ENCODE measurements at places on chromosomes 7 and 10. TPM values are rescaled to one million over a fixed set of nuclear protein-coding genes. Genes with fewer than 3 reads are reported as not detected.

Gene ATP6V1F
- 162 TPM for total RNA-seq

Gene PON3
- total RNA-seq: 15.0 TPM

Gene R3HCC1L
- 16.7 TPM for total RNA-seq

Gene WASHC2A
- 73.1 TPM for total RNA-seq

Gene AKR1C8
- not detected for total RNA-seq

Gene DHTKD1
- total RNA-seq: 61.4 TPM

Gene TRIM73
- 0.86 TPM for total RNA-seq

Gene SPDYE5
- not detected for total RNA-seq

- DNase-seq: no peak
These were observed 173.5 kb downstream of the KCNMA1 start for GRCh38 chr10:77463967-77464745.

DNA sequence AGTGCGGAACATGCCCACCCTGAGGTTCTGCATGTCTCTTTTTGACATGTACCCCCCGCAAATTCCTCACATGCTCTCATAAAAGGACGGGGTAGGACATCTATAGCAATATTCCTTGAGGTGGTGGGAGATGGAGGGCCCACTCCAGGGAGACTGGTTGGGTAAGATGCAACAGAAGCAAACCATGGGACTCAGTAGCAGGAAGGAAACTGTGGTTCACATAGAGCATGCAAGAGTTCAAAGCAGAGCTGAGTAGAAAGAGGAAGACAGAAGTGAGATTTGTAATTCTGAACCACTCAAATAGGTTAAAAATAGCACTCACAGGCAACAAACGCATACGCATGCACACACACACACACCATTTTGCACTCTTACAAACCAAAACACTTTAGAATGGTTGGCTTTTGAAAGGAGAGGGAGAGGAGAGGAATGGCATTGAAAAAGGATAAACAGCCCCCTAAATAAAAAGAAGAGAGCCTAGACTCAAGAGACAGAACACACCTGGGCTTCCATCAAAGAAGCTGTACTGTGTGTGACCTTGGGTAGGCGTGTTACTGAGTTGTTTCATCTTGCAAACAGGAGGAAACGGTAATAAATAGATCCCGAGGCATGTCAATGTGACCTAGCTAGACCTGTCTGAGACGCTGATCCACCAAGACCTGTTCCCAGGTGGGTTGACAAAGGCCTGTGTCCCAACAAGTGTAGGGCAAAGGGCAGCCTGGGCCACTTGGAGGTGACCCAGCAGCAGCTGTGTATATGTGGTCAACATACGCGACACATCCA, 77.6 kb upstream of the LRRC4 start:
- DNase-seq: no peak

DNA sequence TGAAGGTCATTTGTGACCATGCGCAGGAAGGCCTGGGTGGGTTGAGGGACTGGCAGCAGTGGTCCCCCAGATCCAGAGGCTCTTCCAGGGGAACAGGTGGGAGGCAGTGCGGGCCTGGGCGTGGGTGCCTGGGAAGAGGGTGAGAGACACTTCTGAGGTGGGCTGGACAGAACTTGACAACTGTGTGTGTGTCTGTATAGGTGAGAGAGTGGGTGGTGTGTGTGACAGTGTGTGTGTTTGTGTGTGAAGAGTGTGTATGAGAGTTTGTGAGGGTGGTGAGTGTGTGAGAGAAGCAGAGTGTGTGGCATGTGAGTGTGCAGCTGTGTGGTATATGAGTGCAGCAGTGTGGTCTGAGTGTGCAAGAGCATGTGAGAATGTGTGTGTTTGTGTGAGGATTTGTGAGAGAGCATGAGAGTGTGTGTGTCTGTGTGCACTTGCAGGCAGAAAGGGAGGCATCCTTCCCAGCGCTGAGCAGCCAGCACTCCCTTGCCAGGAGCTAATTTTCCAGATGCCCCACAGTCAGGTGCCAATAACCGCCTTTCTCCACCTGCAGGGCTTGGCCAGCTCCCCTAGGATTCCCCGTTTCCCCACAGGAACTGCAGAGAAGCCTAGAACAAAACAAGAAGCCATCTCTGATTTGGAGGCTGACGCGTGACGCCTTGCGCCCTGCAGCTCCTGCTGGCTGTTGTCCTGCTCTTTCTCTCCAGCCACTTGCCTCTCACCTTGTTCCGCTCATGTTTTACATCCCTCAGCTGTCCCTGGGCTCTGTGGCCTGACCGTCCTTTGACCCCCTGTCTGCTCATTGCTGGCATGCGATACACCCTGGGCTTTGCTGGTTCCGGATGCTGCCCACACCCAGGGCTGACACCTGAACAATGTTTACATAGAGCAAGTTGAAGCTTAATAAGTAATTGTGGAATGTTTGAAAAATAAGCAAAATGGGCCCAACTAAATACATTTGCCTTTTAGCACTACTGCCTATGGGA, 88.0 kb downstream of the TMEM178B start:
- no peak for DNase-seq

DNA sequence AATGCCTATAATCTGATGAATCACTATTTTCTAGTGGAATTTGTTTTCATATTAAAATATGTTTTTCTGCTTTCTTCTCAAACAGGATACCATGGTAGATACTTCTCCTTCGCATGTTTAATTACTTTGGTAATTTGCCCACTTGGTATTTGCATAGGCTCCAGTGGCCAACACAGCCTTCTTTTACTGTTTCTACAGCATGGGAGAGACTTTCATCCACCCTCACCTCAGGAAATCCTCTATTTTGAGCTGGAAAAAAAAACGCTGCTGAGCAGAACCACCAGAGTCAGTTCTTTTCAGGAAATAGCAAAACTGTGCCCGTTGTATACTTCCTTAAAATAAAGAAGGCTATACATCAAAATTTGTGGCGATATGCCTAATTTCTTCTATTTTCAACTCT, 213.3 kb downstream of the MDFIC start:
- DNase-seq: no peak

- no peak for DNase-seq
These were observed 117.0 kb upstream of the HABP2 start for GRCh38 chr10:113435881-113436280.

Gene TACC2
- 98.5 TPM for total RNA-seq

- DNase-seq: no peak
These were observed 134.4 kb upstream of the FAM3C start for GRCh38 chr7:121530227-121531174.

Gene FAM171A1
- total RNA-seq: 26.3 TPM

Gene GTF2IRD1
- 54.6 TPM for total RNA-seq

DNA sequence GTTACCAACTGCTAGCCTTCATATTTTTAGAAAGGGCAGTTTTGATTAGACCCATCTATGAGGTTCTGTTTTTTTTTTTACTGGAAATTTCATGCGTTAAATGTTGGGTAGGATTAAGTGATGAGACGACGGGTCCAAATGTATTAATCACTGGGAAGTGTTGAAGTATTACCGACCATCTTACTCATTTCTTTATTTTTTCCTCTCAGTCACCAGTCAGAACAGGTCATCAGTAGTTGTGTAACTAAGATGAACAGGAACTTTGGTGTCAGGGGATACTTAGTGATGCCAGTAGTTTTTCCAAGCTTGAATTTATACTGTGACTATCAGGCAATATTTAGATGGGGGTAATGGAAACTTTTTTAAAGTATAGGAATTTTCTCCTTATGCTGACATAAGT, 14.2 kb downstream of the TFAM start:
- DNase-seq: no peak

DNA sequence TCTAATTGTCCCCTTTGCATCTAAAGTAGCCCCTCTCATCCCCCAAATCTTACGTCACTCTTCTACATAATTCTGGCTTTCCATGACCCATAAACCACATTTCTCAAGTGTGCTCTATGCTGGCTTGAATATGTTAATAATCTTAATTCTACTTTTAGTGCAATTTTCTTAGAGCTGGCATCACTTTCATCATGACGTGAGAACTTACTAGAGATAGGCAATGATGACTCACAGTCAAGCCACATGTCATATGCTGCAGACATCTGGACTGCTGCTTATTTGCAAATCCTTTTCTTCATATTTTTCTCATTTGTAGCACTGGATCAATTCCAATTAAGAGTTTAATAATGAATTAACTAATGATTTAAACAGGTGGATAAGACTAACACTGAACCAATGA, 260.7 kb upstream of the PRKCQ start:
- no peak for DNase-seq

Gene TMEM196
- not detected for total RNA-seq

- DNase-seq: no peak
These were observed 175.9 kb downstream of the EBF3 start for GRCh38 chr10:129788215-129788614.

DNA sequence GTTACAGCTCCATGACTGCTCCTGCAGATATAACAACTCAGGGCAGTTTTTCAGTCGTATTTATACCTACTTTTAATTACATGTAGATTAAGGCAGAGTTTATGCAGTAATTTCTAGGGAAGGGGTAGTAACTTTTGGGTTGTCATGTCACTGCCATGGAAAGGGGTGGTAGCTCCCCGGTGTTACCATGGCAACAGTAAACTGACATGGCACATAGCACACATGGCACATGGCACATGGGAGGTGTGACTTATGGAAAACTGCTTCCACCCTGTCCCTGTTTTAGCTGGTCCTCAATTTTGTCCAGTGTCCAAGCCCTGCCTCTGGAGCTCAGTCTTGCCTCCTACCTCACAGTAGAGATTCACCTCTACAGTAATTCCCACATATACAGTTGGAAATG, 3.9 kb upstream of the TOMM7 start:
- DNase-seq: no peak

DNA sequence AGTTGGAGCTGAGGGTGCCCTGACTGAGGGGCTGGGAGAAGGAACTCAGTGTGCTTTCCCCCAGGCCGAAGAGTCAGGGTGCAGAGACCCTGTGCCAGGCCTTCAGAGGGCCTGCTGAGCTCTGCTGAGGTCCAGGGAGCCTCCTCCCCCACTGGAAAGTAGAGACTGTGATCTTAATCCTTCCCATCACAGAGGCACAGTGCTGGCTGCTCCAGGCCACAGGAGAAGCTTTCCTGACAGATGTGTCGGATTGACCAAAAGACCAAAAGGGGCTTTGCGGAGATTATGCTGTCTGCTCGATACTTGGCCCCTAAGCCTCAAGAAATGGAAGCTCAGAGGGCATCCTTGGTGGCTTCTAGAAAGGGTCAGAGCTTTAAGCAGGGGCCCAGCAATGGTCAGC, 32.9 kb upstream of the BTRC start:
- DNase-seq: no peak

GRCh38 chr10:132142396-132143161, 44.2 kb upstream of the DPYSL4 start:
- peak; percentile 64 for DNase-seq

GRCh38 chr10:71150796-71151195, 61.6 kb upstream of the UNC5B start:
- DNase-seq: no peak

Gene ATG9B
- 4.3 TPM for total RNA-seq

- no peak for DNase-seq
These were observed 282.9 kb downstream of the GRID1 start for GRCh38 chr10:86083664-86084175.

- no peak for DNase-seq
These were observed 24.9 kb downstream of the LMOD2 start for GRCh38 chr7:123680580-123680979.

DNA sequence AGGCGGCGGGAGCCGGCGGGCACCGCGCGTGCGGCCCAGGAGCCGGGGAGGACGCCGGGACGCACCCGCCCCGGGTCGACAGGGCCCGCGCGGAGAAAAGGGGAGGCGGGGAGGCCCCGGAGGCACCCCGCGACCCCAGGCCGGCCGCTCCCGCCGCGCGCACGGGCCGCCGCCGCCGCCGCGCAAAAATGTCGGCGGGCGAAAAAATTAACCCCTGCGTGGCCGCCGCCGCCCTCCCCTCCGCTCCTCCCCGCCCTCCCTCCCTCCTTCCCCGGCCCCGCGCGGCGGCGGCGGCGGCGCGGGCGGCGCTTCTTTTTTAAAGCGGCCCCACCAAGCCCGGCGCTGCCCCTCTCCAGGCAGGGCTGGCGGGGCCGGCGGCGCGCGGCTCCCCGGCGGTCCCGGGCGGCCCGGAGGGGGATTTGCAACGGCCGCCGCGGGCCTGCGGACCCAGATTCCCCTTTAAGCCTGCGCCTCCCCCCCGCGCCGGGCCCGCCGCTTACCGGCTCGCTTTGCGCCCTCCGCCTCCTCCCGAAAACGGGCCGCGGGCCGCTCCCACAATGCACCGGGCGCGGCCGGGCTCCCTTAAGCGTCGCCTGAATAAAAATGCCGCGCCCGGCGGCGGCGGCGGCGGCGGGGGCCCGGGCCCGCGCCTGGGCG, 465 bp downstream of the SEPHS1 start:
- DNase-seq: peak; percentile 86

- peak; percentile 87 for DNase-seq
These were observed 316.5 kb downstream of the ADARB2 start for GRCh38 chr10:1420661-1421362.

DNA sequence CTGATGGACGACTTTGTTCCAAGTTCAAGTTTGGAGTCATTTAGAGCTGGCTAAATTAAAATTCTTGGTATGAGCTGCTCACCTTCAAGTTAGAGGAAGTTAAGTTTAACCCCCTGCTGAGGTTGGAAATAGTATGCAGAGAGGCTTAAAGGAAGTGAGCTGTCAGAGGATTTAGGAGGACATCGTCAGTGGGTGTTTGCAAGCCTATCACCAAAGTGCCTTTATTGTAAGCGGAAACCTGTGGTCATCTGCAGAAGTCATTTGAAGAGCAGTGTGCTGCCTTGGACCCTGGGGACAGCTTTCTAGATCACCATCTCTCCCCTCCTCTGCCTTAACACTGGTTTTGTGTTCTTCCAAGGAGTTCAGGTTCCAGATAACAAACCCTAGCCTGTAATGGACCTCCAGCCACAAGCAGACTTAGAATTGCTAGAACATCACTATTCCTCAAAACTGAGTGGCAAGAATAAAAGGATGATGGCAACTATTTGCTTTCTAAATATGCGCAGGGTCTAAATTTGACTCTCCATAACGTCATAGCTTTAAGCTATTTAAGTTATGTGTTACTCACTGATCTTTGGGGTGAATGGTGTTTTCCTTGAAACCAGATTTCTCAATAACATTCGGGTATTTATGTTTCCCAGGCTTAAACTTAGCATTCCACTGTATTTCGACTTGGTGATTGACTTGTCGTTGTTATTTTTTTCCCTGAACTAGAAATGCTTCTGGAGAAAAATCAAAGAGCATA, 93.4 kb downstream of the SLC39A12 start:
- DNase-seq: no peak

DNA sequence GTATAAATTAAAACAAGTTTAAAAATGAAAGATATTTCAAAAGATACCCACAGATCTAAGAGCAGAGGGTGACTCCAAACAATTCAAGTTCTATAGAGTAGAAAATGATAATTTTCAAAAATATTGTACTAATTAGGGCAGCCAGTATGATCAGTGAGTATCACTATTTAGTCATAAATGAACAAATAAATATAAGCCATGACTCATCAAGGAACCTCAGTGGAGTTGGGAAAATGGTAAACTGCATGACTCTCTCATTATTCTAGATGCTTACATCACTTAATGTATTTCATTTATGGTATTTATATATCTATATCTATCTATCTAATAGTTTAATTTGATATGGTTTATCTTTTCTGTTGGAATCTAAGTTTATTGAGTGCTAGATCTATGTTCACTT, 94.3 kb downstream of the THSD7A start:
- no peak for DNase-seq

- no peak for DNase-seq
These were observed 66.1 kb downstream of the MCMBP start for GRCh38 chr10:119806334-119807130.
